ENCODE measurements at places on chromosomes 7 and 10.

DNA sequence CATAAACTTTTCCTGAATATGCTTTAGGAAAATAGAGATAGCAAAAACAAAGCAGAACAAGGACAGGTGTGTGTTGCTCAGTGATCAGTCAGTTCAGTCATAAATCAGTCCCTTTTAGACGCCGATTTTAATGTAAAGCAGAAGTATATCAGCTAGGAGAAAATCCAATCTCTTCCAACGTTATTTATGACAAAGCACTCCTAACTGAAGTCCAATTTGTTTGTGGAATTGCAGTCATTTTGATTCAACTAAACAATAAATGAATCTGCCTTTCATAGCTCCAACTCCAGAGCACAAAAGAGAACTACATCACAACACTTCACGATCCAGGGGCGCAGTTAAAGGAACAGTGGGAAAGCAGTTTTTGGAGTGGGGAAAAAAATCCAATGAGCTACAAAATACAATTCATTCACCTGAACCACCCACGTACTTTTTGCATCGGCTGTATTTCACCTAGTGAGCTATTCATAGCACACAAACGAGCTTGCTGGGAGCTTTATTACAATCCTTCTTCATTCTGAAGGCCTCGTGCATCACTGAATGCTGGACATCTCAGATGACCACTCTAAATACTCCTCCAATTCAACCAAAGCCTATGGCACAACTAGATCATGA, 151.3 kb downstream of the LRRN3 start:
- DNase-seq: no peak

DNA sequence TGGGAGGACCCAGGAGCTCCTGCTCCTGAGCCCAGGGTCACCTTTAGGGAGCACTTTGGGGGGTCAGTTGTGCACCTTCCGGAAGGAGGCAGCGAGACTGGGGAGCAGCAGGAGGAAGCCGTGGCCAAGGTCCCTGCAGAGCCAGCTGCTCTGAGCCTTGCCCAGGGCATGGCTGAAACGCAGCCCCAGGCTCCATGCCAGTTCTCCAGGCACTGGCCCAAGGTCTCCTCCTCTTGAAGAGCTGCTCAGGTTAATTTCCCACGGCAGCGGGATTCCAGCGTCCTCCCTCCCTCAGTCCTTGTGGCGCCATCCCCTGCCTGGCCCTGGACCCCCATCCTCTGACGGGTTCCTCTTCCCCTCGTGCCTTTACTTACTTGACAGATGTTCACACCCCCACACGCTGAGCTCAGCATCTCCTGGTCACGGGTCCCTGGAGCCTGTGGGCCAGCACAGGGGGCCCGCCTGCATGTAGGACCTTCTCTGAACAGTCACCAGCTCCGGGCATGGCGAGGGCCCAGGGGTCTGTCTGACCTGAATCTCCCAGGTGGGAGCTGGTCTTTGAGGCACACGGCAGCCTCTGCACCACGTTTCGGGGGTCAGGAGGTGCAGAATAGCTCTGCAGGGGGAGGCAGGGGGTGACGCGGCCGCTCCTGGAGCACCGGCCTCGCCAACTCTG, 16.7 kb upstream of the CFAP46 start:
- DNase-seq: no peak

DNA sequence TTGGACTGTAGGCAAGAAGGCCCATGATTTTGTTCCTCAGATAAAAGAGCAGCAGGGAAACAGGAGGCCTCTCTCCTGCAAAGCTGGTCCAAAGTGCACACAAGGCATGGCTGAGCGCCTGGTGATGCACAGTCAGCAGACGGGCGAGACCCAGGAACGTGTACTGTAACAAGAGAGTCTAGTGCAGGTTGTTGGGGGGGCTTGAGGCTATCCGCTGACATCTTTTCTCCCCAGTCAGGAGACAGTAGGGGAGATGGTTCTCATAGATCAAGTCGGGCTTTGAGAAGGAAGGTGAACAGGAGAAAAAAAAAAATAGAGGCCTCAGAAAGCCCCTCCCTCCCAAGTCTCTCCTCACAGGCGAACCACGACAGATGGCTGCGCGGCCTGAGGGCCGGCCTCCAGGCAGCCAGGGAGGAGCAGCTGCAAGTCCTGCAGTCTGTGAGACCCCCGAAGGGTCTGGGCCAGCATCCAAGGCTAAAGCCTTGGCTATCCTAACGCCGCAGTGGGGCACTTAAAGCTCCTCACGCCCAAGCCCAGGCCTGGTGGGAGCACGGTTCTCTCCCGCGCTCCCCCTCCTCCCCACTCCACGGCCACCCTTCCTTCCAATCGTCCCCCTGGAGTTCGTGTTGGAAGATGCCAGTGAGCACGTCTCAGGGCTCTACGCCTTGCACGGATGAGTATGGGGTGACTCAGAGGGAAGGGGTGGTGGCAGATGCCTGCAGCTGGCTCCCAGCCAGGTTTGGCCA, 68.3 kb downstream of the PRKAG2 start:
- no peak for DNase-seq

GRCh38 chr7:3294432-3295100, 6.5 kb upstream of the SDK1 start:
- no peak for DNase-seq

DNA sequence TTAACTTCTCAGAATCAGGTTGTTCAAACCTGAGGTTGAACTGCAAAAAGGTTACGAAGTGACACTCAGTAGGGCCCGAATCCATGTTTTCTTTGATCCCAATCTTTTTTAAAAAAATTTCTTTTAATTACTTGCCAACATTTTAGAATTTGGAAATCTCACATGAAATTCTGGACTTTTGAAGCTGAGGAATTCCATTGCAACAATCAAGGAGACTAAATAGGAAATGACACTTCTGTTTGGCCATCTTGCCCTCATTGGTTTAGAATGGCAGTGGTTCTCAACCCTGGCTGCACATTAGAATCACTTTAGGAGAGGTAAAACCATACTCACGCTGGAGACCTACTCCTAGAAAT, 471 bp upstream of the TOMM7 start:
- no peak for DNase-seq

DNA sequence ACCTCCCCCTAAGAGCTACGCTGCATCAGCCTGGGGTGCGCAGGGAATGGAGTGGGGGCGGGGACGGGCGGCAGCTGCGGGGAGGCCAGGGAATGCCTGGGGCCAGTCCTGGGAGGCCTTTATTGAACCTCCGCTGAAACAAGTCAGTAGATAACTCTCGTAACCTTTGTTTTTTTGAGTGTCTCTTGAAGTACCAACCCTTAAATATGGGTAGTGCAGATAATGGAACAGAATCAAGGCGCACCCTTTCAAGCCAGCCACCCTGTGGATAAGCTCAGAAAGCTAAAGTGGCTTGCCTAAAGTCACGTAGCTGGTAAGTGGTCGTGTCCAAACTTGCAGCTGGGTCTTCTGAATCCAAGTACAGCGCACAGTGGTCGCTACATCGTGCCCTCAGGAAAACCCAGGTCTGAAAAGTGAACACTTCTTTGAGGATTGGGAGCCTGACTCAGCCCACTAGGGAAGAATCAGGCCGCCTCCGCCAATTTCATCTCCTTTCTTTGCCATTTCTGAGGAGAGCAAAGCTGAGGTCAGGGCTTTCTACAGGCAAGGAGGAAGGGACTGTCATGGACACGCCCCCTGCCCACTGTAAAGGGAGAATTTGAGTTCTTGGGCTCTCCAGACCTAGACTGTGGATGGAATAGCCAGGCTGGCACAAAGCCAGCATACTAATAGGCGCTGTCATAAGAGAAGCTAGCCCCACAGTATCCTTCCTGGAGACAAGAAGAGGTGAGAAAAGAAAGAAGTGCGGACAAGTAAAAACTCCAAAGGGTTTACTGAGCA, 3.2 kb upstream of the EGR2 start:
- DNase-seq: no peak

- no peak for DNase-seq
Measured at GRCh38 chr7:23184709-23185359, 3.0 kb downstream of the NUP42 start.

GRCh38 chr7:105691082-105691679, 109.9 kb upstream of the EFCAB10 start:
- DNase-seq: no peak

- DNase-seq: no peak
Measured at GRCh38 chr7:46369933-46370654, 449.0 kb upstream of the IGFBP3 start.

DNA sequence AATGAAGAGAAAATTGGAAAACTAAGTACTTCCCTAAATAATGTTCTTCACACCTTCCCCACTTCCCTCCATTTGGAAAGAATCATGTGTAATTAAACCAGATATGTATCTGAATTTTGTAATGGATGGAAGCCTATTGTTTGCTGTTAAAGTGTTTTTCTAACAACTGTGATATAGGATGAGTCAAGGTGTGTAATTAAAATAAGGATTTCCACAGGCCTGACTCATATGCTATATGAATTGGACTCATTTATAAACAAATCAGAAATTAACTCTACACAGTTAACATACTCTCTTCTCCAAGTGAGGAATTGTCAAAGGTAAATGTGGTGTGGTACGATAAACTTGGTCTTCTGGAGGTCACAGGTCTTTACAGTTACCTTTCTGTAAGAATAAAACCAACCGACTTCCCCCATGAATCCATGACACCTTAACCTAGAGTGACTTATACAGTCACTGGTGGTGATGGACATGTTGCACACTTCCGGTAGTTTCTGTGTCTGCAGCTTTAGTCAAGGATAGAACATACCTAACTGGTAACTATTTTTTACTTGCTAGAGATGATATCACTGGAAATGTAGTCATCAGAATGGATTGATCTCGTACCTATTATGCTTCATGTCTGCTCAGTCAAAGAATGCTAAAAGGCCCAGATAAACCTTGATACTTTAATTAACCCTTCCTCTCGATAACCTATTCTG, 12.8 kb downstream of the PNLIPRP3 start:
- no peak for DNase-seq

DNA sequence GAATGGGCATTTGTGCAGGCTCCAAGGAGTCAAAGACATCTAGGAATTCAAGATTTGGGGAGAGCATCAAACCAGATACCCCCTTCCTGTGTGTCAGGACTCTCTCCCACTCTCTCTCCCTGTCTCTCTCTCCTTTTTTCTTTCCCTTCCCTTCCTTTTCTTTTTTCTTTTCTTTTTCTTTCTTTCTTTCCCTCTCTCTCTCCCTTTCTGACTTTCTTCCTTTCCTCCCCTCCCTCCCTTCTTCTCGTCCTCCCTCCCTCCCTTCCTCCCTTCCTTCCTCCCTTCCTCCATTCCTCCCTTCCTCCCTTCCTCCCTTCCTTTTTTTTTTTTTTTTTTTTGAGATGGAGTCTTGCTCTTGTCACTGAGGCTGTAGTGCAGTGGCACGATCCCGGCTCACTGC, 24.1 kb upstream of the MINDY3 start:
- no peak for DNase-seq

DNA sequence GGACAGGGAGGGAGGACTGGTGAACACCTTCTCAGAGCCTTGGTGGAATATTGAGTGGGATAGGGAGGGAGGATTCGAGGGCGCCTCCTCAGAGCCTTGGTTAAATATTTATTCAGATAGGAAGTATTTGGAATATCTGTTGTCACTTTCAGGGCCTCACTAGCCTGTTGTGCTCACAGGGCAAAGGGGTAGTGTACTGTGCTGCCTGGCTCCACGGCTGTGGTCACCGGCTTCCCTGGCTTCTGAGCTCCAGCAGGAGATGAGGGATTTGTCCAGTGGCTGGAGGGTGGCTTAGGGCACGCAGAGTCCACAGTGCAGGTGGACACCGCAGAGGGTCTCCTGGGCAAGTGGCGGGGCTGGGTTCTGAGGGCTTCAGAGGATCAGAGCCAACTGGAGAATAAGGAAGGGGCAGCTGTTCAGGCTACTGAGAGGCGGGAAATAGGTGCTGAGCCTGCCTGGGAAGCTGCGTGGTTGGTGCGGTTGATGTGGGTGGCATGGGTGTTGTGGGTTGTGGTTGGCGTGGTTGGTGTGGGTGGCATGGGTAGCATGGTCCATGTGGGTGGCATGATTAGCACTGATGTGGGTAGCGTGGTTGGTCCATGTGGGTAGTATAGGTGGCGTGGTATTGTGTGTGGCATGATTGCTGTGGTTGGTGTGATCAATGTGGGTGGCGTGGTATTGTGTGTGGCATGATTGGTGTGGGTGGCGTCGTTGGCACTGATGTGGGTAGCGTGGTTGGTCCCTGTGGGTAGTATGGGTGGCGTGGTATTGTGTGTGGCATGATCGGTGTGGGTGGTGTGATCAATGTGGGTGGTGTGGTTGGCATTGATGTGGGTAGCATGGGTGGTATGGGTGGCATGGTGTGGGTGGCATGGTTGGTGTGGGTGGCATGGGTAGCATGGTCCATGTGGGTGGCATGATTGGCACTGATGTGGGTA, 16.7 kb downstream of the INPP5A start:
- no peak for DNase-seq

- no peak for DNase-seq
Measured at GRCh38 chr7:127114742-127115265, 137.9 kb downstream of the GRM8 start.

DNA sequence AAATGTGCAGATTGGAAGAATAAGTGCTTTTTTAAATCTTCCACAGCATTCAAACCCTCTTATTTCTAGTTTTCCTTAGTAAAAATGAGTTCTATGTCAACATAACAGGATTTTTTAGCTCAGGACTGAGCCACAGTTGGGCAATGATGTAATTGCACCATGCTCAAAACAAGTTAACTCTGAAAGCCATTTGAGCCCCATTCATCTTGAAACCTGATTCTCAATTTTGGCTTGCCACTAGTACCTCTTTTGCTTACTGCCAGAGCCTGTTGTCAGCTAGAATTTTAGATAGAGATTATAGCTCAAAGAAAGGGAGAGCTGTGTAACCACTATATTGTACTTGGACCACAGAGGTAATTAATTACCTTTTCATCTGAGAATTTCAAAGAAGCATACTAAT, 1028.5 kb upstream of the PHF14 start:
- no peak for DNase-seq

GRCh38 chr7:150903606-150904005, 51.3 kb downstream of the AOC1 start:
- DNase-seq: peak; percentile 27

DNA sequence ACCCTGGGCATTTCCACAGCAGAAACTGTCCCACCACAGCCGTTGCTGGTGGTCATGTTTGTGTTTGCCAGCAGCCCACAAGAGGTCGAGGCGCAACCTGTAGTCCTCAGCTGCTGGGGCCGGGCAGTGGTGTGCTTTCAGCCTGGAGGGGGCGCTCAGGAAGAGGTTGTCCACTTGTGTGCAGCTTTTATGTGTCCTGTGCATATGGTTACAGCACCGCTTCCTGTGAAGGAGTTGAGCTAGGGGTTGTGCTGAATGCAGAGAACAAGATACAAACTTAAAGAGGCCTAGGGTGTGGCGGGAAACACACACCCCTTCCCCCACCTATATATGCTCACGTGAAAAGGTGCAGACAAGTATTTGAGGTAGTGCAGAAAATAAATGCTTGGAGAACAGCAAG, 29.5 kb upstream of the PFKFB3 start:
- DNase-seq: no peak

DNA sequence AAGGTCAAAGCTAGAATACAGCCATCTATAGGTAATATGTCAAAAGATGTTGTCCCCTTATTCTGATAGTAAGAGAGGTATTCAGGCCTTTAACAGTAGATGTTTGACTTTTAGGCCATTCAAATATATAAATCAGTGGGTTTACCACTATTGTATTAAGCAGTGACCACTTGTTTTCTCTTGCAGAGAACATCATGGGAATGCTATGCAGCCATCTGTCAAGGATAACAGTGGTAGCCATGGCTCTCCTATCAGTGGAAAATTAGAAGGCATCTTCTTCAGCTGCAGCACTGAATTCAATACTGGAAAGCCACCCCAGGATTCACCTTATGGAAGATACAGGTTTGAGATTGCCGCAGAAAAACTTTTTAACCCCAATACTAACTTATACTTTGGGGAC, 68.4 kb downstream of the PHYHIPL start:
- no peak for DNase-seq

All from occipital lobe (tissue), 3 donors.